ENCODE measurements at places on chromosomes 11 and 22.

- peak; percentile 73 for DNase-seq
Observed at GRCh38 chr22:41022470-41023298, 69.7 kb upstream of the EP300 start.

DNA sequence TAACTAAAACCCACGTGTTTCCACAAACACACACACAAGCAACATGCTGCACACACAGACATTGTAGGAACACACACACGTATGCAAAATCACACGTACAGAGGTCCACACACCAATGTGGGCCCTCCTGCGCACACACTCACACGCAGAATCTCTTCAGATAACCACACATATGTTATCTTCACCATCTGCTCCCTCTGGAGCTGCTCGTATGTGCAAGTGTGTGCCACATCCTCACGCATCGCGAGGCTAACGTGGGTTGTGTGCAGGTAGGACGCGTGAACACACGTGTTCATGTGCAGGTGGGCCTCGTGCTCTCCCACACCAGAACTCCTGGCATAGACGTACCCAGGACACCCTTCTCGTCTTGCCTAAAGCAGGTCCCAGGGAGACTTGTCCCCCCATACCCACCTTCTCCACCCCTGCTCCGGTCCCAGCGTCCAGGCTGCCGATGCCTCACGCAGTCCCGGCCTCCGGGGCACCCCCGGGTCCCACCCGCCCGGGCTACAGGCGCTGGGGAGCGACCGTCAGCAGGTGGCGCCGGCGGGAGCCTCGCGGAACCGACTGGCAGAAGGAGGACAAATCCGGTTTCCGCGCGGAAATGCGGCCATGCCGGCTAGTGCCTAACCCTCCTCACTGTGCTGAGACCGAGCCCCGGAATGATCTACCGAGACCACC, 10.3 kb upstream of the IGSF9B start:
- DNase-seq = peak; percentile 45

DNA sequence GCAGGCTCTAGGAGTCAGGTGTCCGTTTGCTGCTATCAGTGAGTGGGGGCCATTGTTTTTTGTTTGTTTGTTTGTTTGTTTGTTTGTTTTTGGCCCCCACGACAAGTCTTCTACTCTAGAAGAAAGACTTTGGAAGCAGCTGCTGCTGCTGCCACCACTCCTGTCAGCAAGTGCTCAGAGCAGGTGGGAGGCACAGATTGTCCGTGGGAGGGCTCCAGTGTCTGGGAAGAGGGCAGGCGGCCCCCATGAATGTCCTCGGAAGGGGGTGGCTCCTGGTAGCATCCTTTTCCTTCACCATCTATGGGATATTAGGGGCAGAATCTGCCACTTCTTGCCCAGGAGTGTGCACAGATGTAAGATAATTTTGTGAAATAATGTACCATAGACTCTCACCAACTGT, 37.8 kb upstream of the YWHAH start:
- no peak for DNase-seq

DNA sequence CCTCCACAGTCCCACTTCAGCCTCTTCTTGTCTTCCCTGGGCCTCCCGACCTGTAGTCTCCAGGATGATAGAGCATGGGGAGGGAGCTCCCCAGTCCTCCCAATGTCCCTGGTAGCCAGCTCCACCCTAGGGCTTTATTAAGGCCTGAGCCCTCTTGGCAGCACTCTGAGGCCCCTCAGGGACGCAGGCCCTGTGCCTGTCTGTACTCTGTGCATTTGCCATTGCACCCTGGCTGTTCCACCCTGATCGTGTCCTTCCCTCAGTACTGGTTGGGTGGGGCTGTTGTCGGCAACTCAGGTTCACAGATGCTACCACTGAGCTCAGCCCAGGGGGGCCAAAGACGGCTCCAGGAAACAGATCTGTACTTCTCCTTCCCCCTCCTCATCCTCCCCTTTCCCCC, 7.2 kb downstream of the SSTR3 start:
- no peak for DNase-seq

DNA sequence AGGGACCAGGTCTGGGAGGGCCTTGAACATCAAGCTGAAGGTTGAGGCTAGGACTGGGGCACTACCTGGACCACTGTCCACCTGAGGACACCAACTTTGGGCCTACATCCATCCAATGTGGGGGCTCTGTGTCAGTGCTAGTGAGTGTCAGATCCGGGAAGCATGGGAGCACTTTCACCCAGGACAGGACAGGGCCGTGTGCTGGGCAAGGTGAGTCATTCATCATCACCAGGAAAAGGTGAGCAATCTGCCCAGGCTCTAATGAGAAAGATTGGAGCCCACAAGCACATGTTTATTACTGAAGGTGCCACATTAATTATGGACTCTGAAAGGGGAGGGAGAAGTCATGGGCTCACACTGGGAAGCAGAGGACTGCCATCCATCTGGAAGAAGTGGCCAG, 39.7 kb upstream of the DRD2 start:
- DNase-seq = no peak

GRCh38 chr11:28343304-28344233, 235.4 kb downstream of the METTL15 start:
- no peak for DNase-seq

DNA sequence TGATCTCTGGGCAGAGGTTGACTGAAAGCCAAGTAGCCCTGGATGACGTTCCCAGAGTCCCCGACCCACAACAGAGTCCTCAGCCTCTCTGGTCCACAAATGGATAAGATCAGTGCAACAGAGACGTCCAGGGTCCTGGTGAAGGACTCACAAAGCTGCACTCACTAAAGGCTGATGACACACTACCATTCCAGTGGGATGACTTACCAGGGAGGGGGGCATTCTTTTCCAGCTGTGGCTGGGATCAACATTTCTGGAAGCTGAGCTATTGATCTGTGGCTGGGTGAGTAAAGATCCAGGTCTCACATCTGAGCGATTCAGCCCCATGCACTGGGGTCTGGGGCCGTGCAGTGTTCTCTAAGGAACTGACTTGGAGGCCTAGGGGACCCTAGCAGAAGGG, 296.2 kb downstream of the NTM start:
- no peak for DNase-seq

DNA sequence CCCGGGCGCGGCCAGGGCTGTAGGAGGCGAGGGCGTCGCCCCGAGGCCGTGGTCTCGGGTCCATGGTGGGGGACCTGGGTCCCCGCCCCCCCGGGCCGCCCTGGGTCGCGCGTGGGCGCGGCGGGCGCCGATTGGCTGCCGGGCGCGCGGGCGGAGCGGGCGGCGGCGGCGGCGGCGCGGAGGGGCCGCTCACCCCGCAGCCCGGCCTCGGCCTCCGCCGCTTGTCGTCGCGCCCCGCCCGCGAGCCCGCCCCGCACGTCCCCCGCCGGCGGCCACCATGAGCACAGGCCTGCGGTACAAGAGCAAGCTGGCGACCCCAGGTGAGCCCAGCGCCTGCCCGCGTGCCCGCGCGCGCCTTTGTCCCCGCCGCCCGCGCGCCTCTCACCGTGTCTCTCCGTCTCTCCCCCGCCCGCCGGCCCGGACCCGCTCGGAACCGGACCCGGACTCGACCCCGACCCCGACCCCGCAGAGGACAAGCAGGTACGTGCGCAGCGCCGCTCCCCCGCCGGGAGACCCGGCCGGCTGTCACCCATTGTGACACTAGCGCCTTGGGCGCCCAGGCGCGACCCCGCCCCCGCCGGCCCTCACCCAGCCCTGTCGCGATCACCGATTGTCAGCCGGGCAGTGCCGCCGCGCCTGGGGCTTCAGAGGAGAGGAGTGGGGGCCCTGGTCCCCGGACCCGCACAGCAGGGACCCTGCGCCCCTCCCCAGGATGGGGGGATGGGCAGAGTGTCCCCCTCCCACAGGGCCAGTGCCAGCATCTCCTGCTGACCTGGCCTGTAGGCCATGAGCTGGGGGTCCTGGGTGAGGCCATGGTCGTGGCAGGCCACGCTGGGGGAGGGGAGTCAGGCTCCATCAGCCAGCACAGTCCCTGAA, at the start of gene SEPTIN5:
Gene SEPTIN5 (plus strand): TSS at position 192 of the 876 bp plus-strand sequence. CDS start 86 bp downstream, at position 278.
- DNase-seq = no peak

- no peak for DNase-seq
Observed at GRCh38 chr11:19806251-19806650, 93.6 kb downstream of the NAV2 start.

DNA sequence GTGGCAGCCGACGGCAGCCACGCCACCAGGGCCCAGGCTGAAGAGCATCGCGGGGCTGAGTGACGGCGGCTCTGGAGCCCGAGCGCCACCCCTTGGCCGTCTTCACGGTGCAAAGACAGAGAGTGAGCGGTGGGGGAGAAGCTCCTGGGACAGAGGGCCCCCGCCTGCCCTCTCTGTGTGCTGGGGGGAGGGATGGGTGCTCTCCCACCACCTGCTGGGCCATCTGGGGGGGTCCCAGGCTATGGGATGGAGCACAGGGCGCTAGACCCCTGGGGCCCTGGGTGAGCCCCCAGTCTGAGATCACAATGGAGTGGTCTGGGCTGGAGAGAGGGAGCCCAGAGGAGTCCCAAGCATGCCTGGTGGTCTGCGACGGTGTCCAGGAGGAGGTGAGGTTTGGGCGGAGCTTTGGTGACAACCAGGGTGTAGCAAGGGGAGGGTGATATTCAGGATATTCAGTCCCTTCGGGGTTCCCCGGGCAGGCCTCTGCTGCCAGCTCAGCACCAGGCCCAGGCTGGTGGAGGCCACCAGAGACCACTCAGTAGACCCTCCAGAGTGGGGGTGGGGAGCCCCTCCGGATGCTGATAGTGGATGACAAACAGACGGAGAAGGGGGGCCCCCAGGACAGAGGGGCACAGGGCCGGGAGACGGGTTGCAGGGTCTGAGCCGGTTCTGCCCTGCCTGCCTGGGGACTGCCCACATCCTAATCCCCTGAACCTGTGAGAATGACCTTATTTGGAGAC, 78.1 kb upstream of the PRR5 start:
- no peak for DNase-seq

- DNase-seq = no peak
Observed at GRCh38 chr11:73466643-73467042, 90.4 kb downstream of the RELT start.

DNA sequence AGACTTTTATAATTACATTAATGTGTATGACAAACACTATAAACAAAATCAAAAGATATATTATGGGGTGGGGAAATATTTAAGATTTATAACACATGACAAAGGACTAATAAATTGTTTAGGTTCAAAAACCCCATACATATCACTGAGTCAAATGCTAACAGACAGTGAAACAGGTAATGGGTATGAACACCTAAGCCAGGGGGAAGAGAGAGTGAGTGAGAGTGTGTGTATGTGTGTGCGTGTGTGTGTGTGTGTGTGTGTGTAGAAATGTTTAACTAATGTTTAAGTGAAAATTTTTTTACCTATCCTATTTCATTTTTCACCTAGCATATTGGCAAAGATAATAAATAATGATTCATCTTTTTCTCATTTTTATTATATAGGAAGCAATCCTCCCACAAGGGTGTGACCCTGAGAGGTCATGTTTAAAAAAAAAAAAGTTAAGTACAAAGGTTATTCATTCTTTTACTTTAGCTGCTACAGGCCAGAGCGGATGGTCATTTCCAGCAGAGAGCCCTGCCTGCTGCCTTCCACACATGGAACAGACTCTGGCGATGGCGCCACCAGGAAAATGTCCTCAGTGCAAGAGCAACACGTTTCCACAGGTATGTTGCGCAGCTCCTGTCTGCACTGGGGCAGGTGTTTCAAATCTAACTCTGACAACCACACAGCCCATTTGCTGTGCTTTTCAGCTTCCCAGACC, 72.9 kb downstream of the PISD start:
- DNase-seq = no peak

- DNase-seq = no peak
Observed at GRCh38 chr11:62026739-62027370, 59.4 kb upstream of the FTH1 start.

- no peak for DNase-seq
Observed at GRCh38 chr22:40818192-40818746, 877 bp downstream of the SLC25A17 start.

GRCh38 chr11:11608783-11609232, 13.0 kb downstream of the GALNT18 start:
- DNase-seq = no peak

DNA sequence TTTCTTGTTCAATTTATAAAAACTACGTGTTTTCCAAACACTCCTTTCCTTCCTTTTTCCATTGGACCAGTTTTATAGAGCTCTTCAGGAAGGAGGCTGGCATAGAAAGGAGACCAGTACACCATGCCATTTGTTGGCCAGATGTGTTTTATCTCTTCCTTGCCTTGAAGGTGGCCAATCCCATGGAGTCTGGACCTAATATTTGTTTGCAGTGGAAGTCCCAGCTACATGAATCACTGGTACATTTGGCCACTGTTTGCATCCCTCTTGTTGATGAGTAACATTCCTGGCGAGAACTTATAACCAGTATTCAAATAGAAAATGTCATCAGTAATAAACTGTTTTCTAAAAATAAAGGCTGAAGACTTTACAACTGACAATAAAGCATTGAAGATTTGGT, 110.2 kb downstream of the ANO3 start:
- DNase-seq = no peak

DNA sequence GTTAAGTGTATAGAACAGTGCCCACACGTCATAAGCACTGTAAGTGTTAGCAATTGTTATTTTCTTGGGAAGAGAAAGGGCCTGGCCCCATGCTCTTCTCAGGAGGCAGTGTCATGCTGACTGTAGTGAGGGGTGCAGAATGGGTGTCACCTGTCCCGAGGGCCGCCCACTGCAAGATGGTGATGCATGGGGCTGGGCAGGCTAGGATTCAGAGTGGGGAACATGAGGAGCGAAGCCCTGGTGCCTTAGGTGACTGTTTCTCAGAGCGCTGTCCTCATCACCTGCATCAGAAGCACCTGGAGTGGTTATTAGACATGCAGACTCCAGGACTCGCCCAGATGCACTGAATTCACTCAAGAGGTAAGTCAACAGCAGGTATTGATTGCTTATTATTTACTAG, 101.0 kb upstream of the PARVA start:
- DNase-seq = no peak

- no peak for DNase-seq
Observed at GRCh38 chr11:119509969-119510401, 87.0 kb upstream of the THY1 start.

Measured in stimulated activated CD4-positive, alpha-beta T cell treated with anti-CD3 and anti-CD28 coated beads, Interleukin-2, amount 100 ng/mL, for 4 hours (primary cell).